Stimulated activated CD4-positive, alpha-beta T cell treated with anti-CD3 and anti-CD28 coated beads, Interleukin-4, amount 100 ng/mL, for 24 hours (primary cell): ENCODE measurements at places on chromosomes 16 and 17.
A peak's percentile ranks its signal among the peaks of the same experiment; 100 is the strongest.

DNA sequence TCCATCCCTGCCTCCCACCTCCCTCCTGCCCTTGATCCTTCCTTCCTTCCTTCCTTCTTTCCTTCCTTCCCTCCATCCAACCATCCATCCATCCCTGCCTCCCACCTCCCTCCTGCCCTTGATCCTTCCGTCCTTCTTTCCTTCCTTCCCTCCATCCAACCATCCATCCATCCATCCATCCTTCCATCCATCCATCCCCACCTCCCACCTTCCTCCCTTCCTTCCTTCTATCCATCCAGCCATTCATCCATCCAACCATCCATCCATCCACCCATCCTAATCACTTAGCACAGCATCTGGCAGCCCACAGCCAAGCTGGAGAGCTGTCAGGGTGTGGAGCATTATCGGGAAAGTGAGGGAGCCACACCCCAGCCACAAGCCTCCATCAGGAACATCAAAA is 54.5 kb downstream of the TK2 start:
- DNase-seq: no peak

- no peak for DNase-seq
Measured at GRCh38 chr17:49512296-49513043, 17.4 kb downstream of the NGFR start.

DNA sequence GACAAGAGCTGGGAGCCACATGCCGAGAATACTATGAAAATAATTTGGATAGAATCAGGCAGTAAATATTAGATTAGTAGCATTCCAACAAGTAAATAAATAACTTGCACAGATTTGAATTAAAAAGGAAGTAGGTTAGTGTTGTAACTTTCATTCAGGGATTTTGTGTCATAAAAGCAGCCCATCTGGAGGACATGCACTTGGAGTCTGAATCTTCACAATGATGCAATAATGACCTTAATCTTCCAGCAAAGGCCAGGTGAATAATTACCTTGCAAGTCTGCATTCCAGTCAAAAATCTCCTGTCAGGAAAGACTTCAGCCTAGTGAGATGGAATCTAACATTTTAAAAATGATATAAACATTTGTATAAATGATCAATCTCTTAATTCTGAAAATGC is 518.1 kb downstream of the KCNJ2 start:
- DNase-seq: no peak

GRCh38 chr16:72332926-72333325 is 161.0 kb upstream of the PMFBP1 start:
- DNase-seq: no peak

DNA sequence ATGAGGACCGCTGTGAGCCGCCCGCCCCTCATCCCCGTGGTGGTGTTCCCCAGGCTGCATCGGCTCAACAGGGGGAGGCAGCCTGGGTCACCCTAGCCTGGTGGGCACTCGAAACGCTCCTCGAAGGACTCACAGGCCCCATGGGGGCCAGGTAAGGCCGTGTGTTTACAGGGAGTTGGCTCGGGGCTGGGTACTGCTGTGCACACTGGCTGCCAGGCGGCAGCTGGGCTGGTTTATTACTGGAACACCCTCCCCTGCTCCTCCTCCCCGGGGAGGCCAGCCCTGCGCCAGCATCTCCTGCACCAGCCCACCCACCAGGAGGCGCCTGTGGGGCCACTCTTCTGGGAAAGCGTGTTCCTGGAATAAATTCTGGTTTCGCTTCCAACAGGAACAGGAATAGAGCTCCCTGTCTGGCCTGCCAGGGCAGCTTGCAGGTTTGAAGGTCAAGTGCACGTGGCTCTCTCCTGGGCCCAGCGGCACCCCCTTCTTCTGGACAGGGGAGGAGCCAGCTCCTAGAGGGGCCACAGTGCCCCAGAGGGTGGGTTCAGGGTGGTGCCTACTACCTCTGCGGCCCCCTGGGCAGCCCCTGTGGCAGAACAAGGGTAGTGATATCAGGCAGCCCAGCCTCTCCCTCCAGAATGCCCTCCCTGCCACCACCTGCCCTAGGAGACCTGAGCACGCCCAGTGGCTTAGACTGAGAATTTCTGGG is 11.3 kb downstream of the MCRIP1 start:
- DNase-seq: no peak

DNA sequence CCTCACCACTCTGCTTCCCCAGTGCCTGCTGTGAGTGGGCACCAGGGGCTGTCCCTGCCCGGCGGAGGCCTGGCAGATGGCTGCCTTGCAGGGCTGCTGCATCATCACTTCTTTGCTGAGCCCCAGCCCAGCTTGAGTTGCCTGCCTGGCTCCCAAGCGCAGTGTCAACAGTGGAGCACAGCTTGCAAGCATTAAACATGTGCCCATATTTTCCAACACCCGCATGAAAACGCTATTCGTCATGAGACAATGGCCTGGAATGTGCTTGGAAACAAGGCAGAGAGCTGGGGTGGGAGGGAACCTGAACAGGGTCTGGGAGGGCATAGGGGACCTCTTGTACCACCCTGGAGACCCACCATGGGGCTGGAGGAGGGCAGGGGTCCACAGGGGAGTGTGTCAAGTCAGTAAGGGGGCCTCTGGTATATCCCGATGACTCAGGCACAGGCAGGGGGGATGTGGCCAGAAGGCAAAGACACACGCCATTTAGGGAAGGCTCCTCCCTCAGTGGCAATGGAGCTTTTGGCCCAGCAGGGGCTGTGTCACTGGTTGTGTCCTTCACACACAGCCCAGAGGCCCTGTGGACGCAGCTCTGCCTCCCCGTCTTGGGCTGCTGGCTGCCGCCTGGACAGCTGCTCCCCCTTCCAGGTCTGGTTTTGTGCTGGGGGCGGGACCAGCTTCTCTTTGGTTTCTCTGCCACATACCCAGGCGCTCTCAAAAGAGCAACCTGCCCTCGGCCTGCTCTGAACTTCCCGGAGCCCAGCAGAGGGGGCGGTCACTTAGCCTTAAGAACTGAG is 17.4 kb upstream of the MTSS2 start:
- DNase-seq: no peak

GRCh38 chr17:9705745-9706144 is 60.4 kb downstream of the USP43 start:
- no peak for DNase-seq

GRCh38 chr17:77205396-77206125 is 64.8 kb downstream of the SEC14L1 start:
- no peak for DNase-seq

- peak; percentile 93 for DNase-seq
Measured at GRCh38 chr17:68035131-68035522, 408 bp upstream of the KPNA2 start.

DNA sequence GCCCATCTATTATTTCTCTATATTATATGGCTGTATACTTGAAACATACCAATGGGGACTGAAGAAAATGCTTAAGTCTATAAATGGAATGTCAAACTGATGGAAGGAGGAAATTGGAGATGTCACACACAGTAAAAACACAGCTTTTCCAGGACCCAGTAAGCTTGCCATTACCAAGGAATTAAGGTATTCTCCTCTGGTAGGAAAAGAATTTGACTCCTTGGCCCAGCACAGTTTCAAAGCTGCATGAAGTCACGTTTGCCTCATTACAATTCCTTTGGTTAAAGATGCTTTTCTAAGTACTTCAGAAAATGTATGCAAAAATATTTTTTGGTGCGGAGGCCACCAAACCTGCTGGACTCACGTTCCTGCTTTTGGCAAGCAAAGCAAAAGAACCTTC is 48.5 kb downstream of the CDH13 start:
- no peak for DNase-seq

DNA sequence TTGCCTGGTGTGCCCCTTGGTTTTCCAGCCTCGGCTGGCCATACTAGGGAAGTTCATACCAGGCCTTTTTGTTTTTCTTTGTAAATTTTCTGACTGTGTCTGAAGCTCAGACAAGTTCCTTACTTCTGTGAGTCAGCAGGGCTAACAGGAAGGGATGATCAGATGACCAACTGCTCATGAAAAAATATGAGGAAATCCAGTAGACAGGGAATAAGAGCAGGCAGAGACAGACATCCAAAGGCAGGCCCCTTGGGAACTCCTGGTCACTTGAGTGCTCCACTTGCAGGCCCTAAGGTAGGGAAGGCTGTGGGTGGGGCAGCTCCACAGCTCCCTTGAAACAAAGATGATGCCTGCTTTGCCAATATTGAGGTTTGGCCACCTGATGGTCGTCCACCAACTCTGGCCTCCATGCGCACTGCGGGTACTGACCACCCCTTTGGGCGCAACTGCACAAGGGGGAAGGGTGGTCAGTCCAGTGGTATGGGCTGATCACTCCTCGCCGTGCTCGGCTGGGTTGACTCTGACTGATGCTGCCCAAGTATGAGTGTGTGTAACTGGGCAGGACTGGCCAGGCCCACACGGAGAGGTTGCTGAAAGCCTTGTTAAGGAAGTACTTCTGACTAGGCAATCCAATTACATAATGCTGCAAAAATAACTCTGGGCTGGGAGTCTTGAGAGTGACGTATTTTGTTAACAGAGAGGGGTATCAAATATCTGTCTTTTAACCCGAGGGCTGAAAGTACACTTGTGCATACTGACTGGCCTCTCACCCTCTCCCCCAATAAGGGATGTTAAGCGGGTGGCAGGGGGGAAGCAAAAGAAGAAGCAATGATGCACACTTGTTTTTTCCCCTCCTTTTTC is 20.8 kb upstream of the ZFHX3 start:
- no peak for DNase-seq

DNA sequence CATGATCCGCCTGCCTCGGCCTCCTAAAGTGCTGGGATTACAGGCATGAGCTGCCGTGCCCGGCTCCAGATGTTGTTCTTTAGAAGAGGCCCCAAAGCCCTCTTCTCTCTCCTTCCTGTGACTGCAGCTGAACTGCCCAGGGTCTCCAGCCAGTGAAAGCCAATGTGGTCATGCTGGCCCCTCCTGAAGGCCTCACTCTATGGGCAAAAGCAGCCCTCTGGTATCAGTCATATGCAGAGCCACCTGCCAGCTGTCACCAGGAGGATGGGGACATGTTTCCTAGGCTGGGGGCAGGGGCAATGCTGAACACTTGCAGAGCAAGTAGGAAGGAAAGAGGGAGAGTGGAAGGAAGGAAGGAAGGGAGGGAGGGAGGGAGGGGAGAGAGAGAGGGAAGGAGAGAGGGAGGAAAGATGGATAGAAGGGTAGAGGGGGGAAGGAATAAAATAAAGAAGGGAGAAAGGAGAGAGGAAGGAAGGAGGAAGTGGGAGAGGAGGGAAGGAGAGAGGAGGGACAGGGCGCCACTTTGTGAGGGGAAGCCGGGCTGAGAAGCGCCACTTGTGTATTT is 36.0 kb downstream of the SOCS3 start:
- DNase-seq: no peak

DNA sequence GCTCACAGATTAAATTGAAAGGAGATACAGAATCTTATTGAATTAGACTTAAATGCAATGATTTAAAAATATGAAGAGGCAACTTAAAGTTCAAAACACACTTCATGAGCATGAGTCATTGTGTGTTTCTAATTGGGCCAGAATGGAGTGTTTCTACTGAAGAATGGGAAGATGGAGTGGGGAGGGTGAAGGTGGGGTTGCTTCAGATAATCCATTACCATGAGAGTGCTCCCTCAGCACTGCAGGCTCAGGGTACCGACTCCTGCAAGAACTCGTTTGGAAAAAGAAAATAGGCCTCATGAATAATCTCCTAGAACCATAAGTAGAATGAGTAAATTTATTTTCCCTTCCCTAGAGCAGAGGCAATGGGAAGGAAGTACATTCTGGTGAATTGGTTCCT is 372.8 kb downstream of the TOX3 start:
- no peak for DNase-seq

GRCh38 chr17:58605470-58605869 is 86.4 kb downstream of the TEX14 start:
- DNase-seq: no peak

DNA sequence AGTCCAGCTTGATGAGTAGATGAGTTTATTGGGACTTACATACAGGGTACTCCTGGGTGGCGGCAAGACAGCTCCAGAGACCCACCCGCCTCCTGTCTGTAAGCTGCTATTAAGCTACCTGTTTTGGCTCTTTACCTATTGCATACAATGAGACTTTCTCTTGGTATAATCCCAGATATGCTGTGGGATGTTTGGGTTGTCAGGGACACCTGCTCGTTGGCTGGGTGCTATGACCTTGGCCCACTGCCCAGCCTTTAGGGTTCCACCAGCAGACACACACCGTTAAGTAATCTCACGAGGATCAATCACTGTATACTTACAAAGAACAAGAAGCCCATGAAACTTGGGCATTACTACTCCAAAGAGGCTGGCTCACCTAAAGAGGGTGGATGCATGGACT is 116.4 kb downstream of the NPIPB5 start:
- no peak for DNase-seq

DNA sequence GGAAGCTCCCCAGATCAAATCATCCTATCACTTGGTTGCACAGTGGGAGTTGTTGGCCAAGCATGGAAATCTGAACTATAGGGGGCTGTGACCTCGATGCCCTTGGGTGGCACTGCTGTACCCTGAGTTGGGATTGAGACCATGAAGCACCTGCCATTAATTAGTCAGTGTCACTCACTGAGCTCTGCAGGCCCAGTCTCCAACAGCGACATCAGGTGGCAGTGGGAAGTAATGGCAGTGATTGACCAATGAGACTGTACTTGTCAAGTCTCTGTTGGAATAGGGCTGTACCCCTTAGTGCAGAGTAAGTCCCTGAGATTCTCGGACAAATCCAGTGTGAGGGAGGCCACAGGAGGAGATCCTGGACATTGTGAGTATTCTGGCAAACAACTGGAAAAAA is 118.0 kb upstream of the RPL38 start:
- no peak for DNase-seq

DNA sequence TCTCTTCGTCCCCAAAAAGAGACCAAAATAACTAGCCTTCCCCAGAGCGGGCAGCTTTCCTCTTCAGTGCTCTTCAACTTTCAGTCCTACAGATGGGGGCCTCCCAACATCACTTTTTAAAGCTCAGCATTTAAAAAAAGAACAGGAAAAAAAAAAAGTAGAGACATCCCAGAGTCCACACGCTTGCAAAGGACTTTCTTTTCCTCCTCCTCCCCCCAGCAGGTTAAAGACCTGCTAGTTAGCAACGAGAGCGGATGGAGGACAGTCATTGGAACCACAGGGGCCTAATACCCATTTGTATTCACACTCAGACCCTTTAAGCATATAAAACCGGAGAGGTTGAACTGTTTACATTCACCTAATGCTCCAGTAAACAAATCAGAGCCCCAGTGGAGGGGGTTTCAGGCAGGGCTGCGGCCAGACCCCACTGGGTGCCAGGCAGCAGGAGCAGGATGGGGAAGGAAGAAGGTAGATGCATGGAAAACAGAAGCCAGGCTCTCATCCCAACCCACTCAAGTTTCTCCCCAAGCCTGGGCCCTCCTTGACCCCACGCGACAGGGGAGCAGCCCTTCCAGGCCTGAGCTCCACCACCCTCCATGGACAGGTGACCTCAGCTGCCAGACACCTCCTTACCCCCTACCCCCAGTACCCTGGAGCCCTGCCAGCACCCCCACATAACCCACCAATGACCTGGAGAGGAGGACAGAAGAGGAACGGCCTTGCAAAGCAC is 15.2 kb downstream of the ZFHX3 start:
- DNase-seq: no peak

- DNase-seq: no peak
Measured at GRCh38 chr16:65123396-65124211, 1.7 kb upstream of the CDH11 start.

DNA sequence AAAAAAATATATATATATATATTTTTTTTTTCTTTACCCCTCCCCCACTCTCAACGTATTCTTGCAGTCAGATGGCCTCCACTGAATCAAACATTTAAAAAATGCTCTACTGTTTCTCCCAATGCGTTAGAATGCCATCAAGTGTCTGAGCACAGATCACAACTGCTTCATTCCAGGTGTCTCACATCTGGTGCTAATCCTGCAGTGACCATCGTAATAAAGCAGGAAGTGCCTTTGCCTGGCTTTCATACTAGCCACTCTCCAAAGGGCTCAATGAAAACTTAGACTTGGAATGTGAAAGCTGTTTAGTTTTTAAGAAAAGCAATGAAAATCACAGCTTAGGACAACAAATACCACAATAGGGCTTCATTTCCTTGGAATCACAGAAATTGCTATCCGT is 37.2 kb downstream of the SKAP1 start:
- DNase-seq: no peak
